DND-41 (cell line): ENCODE measurements at places on chromosomes 1 and 21.

DNA sequence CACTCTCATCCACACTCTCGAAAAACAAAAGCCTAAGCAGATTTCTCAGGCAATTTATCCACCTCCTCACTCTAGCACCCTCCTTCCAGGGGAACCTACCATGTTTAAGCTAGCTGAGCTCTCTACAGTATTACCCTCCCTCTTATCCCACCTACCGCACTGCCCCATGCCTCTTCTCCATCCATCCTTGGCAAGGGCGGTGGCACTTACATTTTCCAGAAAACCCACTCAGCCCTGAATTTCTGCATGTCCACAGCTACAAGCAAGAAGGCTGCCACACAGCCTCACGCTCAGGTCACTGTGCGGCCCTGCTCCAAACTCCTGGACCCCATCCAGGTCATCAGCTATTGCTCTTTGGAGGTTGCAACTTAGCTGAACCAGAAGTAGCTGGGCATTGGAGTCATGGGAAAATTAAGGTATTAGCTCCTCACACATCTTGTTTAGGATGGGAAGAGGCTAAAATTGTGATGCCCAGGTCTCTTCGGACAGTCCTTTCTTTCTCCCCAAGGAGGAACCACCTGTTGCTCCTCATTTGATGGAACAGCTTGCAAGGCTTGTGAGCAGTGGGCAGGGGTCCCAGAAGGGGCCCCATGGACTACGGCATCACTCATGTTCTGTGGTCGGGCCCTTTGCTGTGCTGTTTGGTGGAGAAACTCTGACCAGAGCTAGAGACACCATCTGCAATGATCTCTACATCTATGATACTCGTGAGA, 1.1 kb downstream of the KLHDC9 start:
- H3K36me3 ChIP-seq = peaks cover 36% of the 10 kb centered on the region
- no peak overlapping the region for H3K27ac ChIP-seq
- H3K4me3 ChIP-seq = no peak overlapping the region
- DNase-seq = no peak
- H3K4me1 ChIP-seq = peaks cover 24% of the 10 kb centered on the region

GRCh38 chr1:88777604-88778149, 93.6 kb downstream of the PKN2 start:
- H3K4me3 ChIP-seq = no peak overlapping the region
- H3K27me3 ChIP-seq = no peaks in the 10 kb centered on the region
- no peaks in the 10 kb centered on the region for H3K4me1 ChIP-seq
- no peak overlapping the region for H3K27ac ChIP-seq
- H3K36me3 ChIP-seq = peaks cover 73% of the 10 kb centered on the region
- no peak for DNase-seq

GRCh38 chr1:110780600-110781484, 92.1 kb upstream of the CD53 start:
- no peak overlapping the region for H3K27ac ChIP-seq
- no peaks in the 10 kb centered on the region for H3K36me3 ChIP-seq
- H3K4me1 ChIP-seq = peaks cover 27% of the 10 kb centered on the region
- H3K4me3 ChIP-seq = no peak overlapping the region

DNA sequence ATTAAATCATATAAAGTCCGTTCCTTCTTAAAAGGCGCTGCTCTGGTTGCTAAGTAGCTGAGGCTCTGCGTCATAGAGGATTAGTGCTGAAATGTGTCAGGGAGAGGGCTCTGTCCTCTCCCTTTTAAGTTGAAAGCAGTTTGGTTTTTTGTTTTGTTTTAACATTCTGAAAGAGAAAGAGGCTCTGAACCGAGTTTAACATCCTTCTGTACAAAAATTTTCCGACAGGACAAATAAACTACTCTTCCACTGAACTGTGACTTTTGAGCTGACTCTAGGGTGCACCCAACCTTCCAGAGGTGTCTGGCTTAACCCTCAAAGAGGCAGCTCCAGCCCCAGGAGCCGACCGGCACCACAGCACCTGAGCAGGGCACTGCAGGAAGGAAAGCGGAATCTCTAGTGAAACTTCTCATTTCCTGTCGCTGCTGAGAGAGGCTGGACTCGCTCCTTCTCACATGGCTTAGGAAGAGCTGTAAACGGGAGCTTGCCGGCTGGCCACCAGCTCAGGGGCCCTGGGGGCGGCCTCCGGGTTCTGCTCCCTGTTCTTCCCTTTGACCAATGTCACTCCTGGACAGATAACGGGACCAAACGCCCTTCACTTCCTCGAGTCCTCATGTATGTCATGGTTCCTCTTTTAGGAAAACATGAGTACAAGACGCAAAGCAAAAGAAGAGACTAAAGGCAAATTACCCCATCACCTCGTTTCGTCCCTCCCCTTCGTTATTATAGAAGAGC, 1.2 kb downstream of the VAV3 start:
- H3K36me3 ChIP-seq = no peaks in the 10 kb centered on the region; the same call in 1 of the 2 replicates
- H3K27ac ChIP-seq = peak overlapping the region; percentile 77
- peak overlapping the region; percentile 81 for H3K4me3 ChIP-seq
- peaks cover 48% of the 10 kb centered on the region for H3K4me1 ChIP-seq
- DNase-seq = peak; percentile 76

DNA sequence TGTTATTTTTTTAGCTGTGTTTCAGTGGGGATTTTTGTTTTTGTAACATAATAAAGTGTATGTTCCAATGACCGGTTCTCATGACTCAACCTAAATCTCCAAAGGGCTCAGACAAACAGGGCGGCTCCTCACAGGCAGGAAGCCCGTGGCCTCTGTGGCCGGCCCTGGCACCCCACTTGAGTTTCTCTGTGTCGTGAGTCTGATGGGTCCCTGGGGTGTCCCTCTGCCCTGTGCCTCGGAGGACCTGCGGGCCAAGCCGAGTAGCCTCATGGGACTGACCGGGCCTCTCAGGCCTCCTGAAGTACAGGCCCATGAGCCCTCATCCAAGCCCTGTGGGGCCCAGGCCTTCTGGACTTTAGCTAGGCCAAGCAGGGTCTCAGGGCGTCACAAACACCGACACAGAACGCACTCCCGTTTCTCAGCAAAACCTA, 16.1 kb upstream of the CCDC27 start:
- H3K27ac ChIP-seq = no peak overlapping the region
- no peaks in the 10 kb centered on the region for H3K27me3 ChIP-seq
- H3K36me3 ChIP-seq = peaks cover 34% of the 10 kb centered on the region
- DNase-seq = no peak

GRCh38 chr21:25428537-25428936, 178.7 kb downstream of the MRPL39 start:
- H3K4me1 ChIP-seq = peaks cover 4% of the 10 kb centered on the region; the same call in 1 of the 2 replicates
- H3K27ac ChIP-seq = no peak overlapping the region
- H3K4me3 ChIP-seq = no peak overlapping the region
- H3K27me3 ChIP-seq = no peaks in the 10 kb centered on the region

DNA sequence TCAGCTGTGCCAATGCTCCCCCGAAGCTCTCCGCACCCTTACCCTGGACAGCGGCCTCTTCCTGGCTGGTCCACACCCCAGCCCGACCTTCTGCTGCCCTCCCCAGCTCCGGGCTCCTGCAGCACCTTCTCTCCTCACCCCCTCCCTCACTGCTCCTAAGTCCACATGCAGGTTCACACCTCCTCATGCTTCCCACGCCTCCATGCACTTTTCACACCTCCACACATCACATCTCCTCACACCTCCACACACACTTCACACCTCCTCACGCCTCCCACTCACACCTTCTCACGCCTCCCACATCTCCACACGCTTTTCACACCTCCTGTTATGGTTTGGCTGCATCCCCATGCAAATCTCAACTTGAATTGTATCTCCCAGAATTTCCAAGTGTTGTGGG, 18.9 kb downstream of the GPR137B start:
- peaks cover 26% of the 10 kb centered on the region for H3K36me3 ChIP-seq
- H3K4me1 ChIP-seq = no peaks in the 10 kb centered on the region
- no peak for DNase-seq
- H3K27me3 ChIP-seq = no peaks in the 10 kb centered on the region
- H3K4me3 ChIP-seq = no peak overlapping the region

GRCh38 chr1:151638074-151638775, 26.4 kb downstream of the SNX27 start:
- H3K4me1 ChIP-seq = no peaks in the 10 kb centered on the region
- H3K27me3 ChIP-seq = no peaks in the 10 kb centered on the region
- peaks cover 14% of the 10 kb centered on the region for H3K36me3 ChIP-seq
- no peak overlapping the region for H3K4me3 ChIP-seq
- H3K27ac ChIP-seq = no peak overlapping the region

DNA sequence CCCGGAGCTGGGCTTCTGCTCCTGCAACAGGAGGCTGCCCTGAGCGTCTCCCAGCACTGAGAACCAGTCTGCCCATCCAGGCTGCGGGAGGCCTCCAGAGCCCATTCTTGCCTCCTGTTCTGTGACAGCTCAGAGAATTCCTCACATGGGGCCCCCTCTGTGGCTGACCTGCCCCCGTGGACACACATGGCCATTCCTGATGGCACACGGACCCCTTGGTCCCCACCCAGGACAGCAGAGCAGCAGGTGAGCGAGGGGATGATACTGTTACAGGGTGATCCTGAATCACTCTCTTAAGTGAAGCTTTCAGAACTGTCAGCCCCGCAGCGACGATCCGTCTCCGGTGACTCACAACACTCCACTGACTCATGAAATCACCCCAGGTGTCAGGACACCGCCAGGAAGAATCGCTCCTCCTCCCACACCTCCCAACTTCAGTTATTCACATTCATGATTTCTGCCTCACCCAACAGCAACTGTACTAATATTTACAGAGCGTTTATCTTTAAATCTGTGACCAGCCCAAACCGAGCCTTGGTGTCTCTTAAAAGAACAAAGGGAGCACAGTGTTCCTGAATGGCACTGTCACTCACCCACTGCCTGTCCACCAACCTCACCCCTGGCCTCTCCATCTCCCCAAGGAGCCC, 22.5 kb downstream of the CHD5 start:
- DNase-seq = no peak
- no peak overlapping the region for H3K4me3 ChIP-seq
- no peaks in the 10 kb centered on the region for H3K36me3 ChIP-seq
- H3K27ac ChIP-seq = no peak overlapping the region
- no peaks in the 10 kb centered on the region for H3K4me1 ChIP-seq

DNA sequence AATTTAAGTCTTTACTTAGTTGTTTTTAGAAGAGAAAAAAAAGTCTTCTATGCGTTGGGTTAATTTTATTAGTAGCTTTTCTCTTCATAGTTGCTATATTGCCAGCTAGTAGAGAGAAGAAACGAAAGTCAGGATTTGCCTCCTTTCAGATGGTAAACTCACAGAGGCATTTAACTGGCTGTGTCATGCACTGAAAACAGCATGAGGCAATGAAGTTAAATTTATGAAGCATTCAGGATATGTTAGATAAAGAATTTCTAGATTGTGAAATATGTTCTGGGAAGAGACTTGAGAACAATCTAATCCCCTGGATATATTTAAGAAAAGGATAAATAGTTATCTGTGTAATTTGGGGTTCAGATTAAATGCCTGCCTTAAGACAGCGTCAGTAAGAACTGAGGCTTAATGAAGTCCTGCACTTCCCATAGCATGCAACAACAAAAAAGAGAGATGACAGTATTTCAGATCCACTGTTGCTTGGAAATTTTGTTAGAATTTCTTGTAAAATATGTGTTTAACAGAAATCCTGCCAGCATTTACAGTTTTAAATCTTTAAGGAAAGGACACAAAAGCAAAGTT, 1.7 kb downstream of the ANGPTL1 start:
- no peaks in the 10 kb centered on the region for H3K4me1 ChIP-seq
- no peak for DNase-seq
- H3K27ac ChIP-seq = no peak overlapping the region
- H3K27me3 ChIP-seq = no peaks in the 10 kb centered on the region
- no peaks in the 10 kb centered on the region for H3K36me3 ChIP-seq

GRCh38 chr21:14259747-14260146, 43.8 kb downstream of the RBM11 start:
- H3K27ac ChIP-seq = no peak overlapping the region
- H3K4me1 ChIP-seq = no peaks in the 10 kb centered on the region
- no peaks in the 10 kb centered on the region for H3K27me3 ChIP-seq

- no peak overlapping the region for H3K27ac ChIP-seq
- DNase-seq = no peak
- H3K36me3 ChIP-seq = peaks cover 94% of the 10 kb centered on the region
- H3K27me3 ChIP-seq = no peaks in the 10 kb centered on the region
- no peak overlapping the region for H3K4me3 ChIP-seq
- H3K4me1 ChIP-seq = no peaks in the 10 kb centered on the region
These were observed 10.8 kb downstream of the CD46 start for GRCh38 chr1:207762622-207763021.

GRCh38 chr1:24796524-24796923, 51.3 kb downstream of the CLIC4 start:
- no peaks in the 10 kb centered on the region for H3K4me1 ChIP-seq
- no peaks in the 10 kb centered on the region for H3K27me3 ChIP-seq
- H3K27ac ChIP-seq = no peak overlapping the region
- DNase-seq = no peak
- H3K4me3 ChIP-seq = no peak overlapping the region
- peaks cover 15% of the 10 kb centered on the region for H3K36me3 ChIP-seq

DNA sequence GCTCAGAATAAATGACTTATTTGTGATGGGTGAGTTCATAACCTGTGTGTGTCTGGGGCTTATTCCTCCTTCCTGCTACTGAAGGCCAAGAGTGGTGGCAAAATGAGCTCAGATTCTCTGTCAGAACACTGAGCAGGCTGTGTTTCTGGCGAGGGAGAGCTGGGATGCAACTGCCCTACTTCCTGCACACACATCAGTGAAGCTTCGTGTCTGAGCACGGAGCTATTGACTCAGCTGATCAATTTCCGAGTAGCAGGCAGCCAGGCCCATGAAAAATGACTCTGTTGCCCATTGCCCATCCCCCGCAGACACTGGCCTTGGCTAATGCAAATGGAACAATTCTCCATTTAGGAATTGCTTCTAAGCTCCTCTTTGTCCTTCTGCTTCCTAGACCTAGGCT, 27.7 kb downstream of the TNR start:
- DNase-seq = no peak
- H3K36me3 ChIP-seq = no peaks in the 10 kb centered on the region
- H3K27ac ChIP-seq = no peak overlapping the region
- no peak overlapping the region for H3K4me3 ChIP-seq
- no peaks in the 10 kb centered on the region for H3K4me1 ChIP-seq

DNA sequence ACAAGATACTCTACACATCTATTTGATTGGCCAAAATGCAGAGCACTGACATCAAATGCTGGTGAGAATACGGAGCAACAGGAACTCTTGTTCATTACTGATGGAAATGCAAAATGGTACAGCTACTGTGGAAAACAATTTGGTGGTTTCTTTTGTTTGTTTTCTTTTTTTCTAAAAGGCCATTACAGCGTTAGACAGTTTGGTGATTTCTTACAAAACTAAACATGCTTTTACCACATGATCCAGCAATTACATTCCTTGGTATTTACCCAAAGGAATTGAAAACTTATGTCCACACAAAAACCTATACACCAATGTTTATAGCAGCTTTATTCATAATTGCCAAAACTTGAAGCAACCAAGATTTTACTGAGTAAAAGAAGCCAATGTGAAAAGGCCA, 66.4 kb upstream of the FBXO28 start:
- H3K4me3 ChIP-seq = no peak overlapping the region
- no peaks in the 10 kb centered on the region for H3K36me3 ChIP-seq
- H3K27ac ChIP-seq = no peak overlapping the region
- H3K27me3 ChIP-seq = peaks cover 7% of the 10 kb centered on the region
- no peak for DNase-seq
